Stimulated activated CD4-positive, alpha-beta T cell treated with anti-CD3 and anti-CD28 coated beads, TNF-alpha, amount 100 ng/mL, for 1 hour (primary cell): ENCODE measurements at places on chromosomes 11 and 22.

DNA sequence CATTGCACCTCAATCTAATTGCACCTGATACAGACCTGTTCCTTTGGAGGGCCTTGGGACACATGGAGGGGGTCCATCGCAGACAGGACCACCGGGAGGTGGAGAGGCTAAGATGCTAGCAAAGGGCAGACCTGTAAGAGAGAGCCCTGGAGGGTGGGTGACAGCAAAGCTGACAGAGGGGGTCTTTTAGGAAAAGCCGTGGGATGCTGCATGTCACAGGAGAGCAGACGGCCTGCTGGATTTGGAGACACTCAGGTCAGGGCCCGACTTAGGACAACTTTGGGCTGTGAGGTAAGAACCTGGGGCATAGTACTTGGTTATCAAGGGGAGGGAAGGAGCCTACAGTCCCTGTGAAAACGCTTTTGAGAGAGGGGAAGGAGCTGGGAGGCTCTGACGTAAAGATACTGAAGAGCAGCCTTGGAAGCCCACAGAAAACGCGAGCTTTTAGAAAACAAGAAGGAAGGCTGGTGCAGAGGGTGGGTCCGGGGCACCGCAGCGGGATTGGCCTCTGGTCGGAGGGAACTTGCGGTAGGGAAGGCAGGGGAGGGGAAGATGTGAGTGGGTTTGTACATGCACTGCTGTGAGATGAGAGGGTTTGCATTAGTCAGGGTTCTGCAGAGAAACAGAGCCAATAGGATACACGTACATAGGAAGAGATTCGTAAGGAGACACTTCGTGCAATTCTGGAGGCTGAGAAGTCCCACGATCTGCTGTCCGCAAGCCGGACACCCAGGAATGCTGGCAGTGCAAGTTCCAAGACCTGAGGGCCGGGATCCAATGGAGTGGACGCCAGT is 868.5 kb downstream of the TBC1D22A start:
- DNase-seq, result no peak

DNA sequence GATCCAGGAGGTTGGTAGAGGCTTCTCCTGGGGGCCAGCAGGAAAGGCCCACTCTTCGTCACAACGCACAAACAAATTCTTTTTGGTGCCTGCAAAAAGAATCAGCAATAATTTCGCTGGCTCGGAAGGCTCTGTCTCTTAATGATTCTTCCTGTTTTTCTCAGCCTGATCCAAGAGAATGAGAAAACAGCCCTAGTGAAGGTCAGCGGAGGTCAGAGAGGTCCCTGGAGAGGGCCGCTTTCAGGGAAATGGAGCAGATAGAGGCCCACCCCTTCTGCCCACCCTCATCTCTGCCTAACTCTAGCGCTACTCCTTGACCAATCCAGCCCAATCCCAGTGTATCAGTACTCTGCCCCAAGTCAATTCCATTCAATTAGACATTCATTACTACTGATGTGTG is 19.2 kb downstream of the LRRC55 start:
- DNase-seq, result no peak

DNA sequence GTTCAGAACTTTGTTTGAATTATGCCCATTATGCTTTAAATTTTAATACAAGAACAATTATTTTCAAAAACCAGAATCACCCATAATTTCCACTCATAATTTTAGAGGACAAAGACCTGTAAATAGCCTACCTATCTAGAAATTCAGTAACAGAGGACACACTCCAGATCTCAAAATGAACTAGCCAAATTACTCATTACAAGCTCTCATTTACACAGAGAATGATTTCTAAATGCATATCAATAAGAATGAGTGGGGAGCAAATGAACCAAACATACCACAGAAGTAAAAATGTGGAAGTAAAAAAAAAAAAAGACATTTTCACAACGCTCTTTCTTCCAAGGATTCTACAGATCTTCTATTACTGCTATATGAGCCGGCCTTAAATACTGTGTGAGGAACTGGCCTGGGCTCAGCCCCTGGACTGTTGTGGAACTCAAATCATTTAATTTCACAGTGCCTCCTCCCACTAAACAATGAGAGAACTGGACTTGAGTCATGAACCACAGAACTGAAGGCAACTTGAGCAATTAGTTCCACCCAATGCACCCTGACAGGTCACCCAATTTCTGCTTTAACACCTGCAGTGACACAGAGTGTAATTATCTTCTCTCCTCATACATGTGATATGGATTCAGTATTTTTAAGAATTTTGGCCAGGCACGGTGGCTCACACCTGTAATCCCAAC is 8.0 kb downstream of the MRTFA start:
- no peak for DNase-seq

GRCh38 chr11:26557666-26558065 is 14.4 kb downstream of the MUC15 start:
- DNase-seq, result no peak

- DNase-seq, result no peak
Observed at GRCh38 chr11:87239001-87239400, 201.3 kb downstream of the TMEM135 start.

DNA sequence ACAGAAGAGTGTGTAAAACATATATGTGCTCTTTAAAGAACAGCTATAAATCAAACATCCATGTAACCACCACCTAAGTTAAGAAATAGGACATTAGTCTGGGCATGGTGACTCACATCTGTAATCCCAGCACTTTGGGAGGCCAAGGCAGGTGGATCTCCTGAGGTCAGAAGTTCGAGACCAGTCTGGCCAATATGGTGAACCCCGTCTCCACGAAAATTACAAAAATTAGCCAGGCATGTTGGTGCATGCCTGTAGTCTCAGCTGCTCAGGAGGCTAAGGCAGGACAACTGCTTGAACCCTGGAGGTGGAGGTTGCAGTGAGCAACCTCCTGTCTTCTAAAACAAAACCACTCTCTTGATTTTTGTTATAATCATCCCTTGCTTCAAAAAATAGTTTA is 103.3 kb downstream of the LRRC32 start:
- no peak for DNase-seq

DNA sequence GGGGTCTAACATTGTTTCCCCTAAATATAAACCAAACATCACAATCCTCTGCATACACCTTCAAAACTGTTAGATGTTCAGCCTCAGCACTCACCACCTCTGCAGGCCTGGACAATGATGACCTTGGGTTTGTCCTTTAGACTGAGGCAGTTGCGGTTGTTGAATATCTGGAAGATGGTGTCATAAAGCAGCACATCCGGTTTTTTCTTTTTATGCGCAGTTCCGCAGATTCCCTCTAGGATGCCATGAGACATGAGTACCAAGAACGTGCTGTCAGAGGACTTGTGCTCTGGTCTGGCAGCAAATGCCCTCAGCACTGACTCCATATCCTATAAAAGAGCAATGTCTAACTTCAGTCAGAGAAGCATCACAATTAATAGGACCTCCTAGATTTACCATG is 22.8 kb downstream of the CASP5 start:
- no peak for DNase-seq

DNA sequence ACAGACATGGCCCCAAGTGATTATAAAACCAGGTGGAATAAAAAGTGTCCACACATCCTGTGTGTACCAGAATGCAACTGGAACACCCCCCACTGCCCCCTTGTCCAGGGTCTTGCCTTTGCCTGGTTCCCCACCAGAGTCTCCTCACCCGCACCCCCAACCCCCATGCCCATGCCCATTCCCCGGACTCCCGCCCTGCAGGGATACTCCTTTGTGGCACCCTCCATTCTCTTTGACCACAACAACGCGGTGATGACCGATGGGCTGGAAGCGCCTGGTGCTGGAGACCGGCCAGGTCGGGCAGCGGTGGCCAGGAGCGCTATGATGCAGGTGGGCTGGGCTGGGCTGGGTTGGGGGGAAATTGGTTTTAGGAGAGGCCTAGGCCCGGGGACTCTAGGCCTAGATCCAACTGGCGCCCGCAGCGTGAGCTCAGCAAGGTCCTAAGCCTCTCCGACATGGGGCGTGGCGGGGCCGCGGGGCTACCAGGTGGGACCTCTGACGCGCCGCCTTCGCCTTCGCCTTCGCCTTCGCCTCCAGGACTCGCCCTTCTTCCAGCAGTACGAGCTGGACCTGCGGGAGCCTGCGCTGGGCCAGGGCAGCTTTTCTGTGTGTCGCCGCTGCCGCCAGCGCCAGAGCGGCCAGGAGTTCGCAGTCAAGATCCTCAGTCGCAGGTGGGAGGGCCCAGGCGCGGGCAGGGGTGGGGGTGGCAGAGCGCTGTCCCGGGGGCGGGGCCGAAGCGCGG is 9.1 kb downstream of the RPS6KA4 start:
- no peak for DNase-seq

- no peak for DNase-seq
Observed at GRCh38 chr11:1931341-1932104, 12.0 kb downstream of the TNNT3 start.

GRCh38 chr11:15199693-15200092 is 85.0 kb downstream of the INSC start:
- DNase-seq, result no peak

GRCh38 chr11:91625495-91625894 is 599.1 kb upstream of the FAT3 start:
- no peak for DNase-seq

GRCh38 chr11:56842814-56843794 is 94.6 kb upstream of the OR9G4 start:
- no peak for DNase-seq

GRCh38 chr11:27464909-27465308 is 7.7 kb downstream of the LGR4 start:
- no peak for DNase-seq

DNA sequence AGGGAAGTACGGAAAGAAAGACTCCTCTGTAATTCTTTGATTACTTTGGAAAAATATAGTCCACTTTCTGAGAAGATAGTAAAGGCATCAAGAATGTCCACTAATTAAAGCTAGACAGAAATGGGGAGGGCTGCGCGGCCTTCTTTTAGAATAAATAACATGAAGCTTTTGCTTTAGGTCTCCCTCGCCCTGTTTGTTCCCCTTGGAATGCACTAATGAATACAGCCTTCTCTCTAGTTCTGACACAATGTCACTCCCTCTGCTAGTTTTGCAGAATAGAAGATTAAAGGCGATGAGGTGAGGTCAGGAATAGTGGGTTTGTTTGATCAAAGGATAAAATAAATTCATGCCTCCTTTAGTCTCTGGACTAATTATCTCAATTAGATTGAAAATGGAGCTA is 543.9 kb downstream of the OPCML start:
- DNase-seq, result no peak

- DNase-seq, result no peak
Observed at GRCh38 chr11:102664001-102664752, 39.0 kb upstream of the MMP20 start.

DNA sequence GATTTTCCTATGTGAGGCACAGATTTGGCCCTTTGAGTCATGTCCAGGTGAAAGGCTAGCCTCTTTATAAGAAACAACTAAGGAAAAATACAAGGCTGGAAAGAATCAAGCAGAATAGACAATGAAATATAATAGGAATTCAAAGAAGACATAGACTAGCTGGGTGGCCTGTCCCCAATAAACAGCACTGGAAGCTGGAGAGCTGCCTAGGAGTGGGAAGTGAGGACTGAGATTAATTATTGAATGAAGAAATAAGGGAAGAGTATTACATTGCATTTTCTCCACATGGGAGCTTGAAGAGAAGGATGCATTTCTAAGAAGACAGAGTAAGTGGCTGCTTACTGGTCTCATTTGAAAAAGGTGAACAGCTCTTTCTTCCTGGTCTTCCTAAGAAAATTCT is 100.0 kb downstream of the CCDC34 start:
- no peak for DNase-seq

DNA sequence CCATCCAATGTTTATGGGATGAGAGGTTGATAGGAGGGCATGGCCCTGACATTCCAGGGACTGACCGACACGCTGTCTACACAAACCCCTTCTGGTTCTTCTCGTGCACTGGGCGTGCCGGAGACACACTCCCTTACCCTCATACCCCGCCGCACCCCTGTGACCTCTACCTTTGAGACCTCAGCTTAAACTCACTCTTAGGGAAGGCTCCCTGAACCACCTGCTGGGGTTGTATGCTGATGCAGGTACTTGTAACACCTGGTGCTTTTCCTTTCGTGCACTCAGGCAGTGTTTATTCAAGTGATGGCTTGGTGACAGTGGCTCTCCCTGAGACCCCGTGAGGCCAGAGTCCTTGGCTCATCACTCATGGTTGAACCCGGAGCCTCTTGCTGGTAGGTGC is 12.0 kb downstream of the PPARA start:
- no peak for DNase-seq

GRCh38 chr11:106989078-106989455 is 29.2 kb downstream of the GUCY1A2 start:
- DNase-seq, result no peak
